ENCODE measurements at places on chromosomes 6 and 20. TPM values are rescaled to one million over a fixed set of nuclear protein-coding genes. Genes with fewer than 3 reads are reported as not detected.

The LPA gene
- not detected for total RNA-seq

GRCh38 chr6:169427856-169428255 is 174.2 kb upstream of the THBS2 start:
- DNase-seq, result peak; percentile 68

DNA sequence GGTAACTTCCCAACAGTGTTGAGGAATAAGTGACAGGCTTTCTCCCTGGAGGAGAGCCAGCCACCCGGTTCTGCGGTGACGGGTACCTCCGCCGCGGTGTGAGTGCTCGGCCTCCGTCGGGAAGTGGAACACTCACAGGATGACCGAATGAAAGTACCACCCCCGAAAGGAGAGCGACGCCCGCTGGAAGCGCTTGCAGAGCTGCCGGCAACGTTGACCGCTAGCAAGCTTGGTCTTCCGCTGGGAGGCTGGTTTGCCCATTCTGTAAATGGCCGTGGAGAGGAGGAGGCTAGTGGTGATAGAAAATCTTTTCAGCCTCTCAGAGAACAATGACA is 614 bp upstream of the TMEM242 start:
- no peak for DNase-seq

DNA sequence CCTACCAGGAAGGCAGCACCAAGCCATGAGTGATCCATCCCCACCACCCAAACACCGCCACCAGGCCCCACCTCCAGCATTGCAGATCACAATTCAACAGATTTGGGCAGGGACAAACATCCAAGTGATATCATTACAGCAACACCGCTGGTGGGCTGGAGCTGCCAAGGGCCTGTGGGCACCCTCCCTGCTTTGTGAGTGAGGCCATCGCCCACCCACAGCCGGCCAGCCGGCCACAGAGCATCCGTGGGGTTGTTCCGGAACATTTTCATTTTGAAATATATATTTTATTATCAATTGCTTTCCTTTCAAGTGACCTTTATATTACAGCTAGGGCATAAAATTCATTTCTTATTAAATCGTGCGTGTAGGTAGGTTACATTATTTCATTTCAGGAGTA is 286.0 kb upstream of the CDH4 start:
- no peak for DNase-seq

- no peak for DNase-seq
These were observed 38.2 kb downstream of the MYLIP start for GRCh38 chr6:16166871-16167608.

DNA sequence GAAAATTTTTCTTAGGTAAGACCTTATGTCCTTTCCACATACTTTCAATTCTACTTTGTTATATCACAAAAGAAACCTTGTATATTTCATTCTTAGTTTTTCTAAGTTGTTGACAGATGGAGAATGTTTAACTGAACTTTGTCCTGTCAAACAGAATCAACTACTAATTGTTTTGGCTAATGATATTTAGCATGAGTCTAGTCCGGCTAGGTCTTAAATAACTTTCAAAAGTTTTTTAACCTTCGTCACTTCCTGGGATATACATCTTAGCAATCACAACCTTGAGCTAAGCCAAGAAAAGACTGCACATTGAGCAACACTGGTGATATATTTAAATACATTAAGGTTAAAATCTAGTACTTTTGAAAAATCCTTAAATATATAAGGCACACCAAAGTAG is 62.9 kb upstream of the RUNX2 start:
- DNase-seq, result no peak

DNA sequence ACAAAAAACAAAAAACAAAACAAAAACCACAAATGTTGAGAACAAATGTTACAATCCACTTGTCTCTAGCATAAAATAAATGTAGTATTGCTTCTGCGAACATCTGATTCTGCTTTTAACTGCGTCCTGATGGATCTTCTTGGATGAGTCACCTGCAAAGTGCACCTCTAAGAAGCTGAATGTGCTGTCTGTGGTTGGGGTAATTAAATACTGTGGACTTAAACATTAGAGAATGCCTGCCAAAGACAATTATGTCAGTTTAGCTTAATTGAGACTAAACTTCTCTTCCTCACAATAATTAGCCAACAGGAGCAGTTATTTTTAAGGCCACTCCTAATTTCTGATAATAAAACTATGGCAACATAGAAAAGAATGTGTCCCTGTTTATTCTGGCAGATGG is 253.4 kb downstream of the PHACTR1 start:
- DNase-seq, result no peak

GRCh38 chr20:51077686-51078060 is 54.8 kb upstream of the KCNG1 start:
- DNase-seq, result no peak

GRCh38 chr20:15784020-15784419 is 789.2 kb downstream of the KIF16B start:
- DNase-seq, result no peak
